ENCODE measurements at places on chromosomes 4 and X. TPM values are rescaled to one million over a fixed set of nuclear protein-coding genes. Genes with fewer than 3 reads are reported as not detected.

The IL1RAPL1 gene
- 3.7 TPM for total RNA-seq

The VCX gene
- total RNA-seq = not detected

The FGA gene
- 3.7 TPM for total RNA-seq

The XK gene
- total RNA-seq = 8.9 TPM

The PCSK1N gene
- total RNA-seq = not detected

The NEIL3 gene
- total RNA-seq = 5.7 TPM

The PABPC1L2B gene
- not detected for total RNA-seq

The NDUFC1 gene
- total RNA-seq = 47.5 TPM

The SCML1 gene
- total RNA-seq = 4.2 TPM

The LPAR4 gene
- 8.9 TPM for total RNA-seq

The HS3ST1 gene
- total RNA-seq = under 0.01 TPM

The PGRMC2 gene
- 28.2 TPM for total RNA-seq

The MEPE gene
- total RNA-seq = not detected

The CLOCK gene
- total RNA-seq = 13.6 TPM

The TDO2 gene
- total RNA-seq = not detected

The SOD3 gene
- 13.6 TPM for total RNA-seq

The HGFAC gene
- total RNA-seq = 0.52 TPM

The RPS6KA6 gene
- 4.7 TPM for total RNA-seq

The FABP2 gene
- not detected for total RNA-seq

The DCAF12L2 gene
- total RNA-seq = 12.0 TPM

The GSX2 gene
- total RNA-seq = not detected

The HTN1 gene
- not detected for total RNA-seq

The SLC4A4 gene
- 13.0 TPM for total RNA-seq

The ATP8A1 gene
- total RNA-seq = 39.7 TPM

The FATE1 gene
- 0.52 TPM for total RNA-seq

The ALPK1 gene
- total RNA-seq = 9.4 TPM

The UGT2B11 gene
- total RNA-seq = not detected

Measured in skeletal muscle tissue (tissue), 5 donors.